ENCODE measurements at places on chromosomes 7 and 10.

GRCh38 chr7:128811631-128812430 is 18.4 kb upstream of the FLNC start:
- DNase-seq: no peak

DNA sequence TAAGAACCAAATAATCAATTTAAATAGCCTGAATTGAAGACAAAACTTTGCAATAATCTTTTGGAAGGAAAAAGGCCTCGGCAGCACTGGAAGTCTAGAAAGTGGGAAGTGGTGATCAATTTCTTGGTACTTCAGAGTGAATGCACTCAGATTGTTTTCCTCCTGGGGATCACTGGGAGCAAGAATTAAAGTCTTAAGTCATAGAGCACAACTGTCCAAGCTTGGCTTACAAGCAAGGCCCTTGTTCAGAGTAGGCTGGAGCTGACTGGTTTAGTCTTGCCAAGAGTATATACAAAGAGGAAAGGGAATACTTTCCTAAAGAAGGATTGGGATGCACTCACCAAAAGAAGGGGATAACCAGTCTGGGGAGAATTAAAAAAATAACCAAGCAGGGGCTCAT is 637.1 kb downstream of the CCSER2 start:
- DNase-seq: no peak

DNA sequence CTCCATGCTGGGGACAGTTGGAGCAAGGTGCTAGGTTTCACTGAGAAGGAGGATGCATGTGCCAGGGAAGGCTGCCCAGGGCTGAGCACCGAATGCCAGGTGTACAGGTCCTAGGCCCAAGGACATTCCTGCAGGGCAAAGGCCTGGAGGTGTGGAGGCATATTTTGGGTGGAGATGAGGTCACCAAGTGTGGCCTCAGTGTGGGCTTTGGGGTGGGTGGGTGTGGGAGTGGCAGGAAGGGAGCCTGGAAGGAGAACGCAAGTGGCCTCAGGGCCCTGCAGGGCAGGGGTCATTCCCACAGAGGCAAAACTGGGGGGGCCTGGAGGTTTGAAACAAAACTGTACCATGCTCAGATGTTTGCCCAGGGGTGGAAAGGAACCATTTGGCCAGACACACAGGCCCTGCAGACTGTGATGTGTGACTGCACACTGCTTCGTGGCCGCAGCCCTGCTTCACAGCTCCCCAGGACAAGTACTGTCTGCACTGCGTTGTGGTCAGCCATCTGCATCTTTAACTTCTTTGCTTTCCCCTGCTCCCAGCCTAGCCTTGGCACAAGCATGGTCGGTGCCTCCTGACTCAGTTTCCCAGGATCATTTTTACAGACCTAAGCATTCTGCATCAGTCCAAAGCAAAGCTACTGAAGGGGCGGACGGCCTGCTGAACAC is 5.1 kb downstream of the PLPP4 start:
- no peak for DNase-seq

DNA sequence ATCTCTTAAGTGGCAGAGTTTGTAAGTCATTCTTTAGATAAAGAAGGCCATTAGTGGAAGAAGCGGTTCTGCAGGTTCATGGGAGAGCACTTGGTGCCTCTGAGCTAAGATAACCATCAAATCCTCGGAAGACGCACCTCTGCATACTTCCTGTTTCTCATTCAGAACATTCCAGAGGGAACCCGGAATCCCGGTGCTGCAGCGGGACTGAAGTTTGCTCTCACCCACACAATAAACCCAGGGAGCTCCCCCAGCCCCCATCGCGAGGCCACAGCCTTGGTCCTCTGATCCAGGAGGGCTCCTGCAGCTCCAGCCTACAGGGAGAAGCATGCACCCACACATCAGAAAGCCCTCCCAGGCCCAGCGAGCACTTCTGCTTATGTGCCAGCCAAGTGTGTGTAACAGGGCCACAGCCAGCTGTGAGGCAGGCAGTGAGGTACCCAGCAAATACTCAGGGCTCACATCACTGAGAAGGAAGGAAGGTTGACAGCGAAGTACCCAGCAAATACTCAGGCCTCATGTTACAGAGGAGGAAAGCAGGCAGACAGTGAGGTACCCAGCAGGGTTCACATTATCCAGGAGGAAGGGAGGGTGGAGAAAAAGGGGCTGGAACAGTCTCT is 142.4 kb downstream of the DIP2C start:
- no peak for DNase-seq

GRCh38 chr7:74190259-74190658 is 16.1 kb downstream of the EIF4H start:
- no peak for DNase-seq

- DNase-seq: no peak
Measured at GRCh38 chr7:12802070-12802469, 114.6 kb downstream of the ARL4A start.

- no peak for DNase-seq
Measured at GRCh38 chr10:87541114-87541513, 36.4 kb downstream of the MINPP1 start.

DNA sequence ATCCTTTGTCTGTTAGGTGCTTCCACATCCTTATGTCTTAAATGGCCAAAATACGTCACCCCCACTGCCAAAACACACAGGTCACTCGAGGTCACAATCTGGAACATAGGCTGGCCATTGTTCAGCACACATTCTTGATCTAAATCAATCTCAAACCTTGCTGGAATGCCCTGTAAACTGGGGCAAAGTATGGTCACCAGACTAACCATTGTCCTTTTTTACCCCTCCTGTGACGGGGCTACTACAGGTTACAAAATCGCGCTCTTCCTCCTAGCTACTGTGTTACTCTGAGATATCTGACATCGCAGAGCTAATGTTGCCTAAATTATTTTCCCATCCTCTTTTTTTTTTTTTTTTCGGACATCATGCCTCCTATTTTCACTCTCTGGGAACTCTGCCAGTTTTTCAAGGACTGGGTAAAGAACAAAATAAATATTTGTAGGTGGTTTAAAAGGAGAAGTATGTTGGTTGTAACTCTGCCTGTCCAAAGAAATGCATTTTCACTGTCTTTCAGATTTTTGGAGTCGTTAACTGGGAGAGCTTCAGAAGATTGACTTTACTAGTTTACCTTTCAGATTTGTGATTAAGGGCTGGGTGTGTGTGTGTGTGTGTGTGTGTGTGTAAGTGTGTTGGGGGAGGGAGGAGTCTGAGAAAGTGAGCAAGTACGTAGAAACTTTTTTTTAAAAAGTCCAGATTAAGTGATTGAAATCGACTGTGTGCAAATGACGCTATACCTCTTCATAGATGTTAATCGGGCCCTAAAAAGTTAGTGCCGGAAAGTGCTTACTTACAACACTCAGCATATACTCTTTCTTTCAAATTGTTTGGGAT is 942 bp upstream of the KIAA1217 start:
- DNase-seq: no peak

DNA sequence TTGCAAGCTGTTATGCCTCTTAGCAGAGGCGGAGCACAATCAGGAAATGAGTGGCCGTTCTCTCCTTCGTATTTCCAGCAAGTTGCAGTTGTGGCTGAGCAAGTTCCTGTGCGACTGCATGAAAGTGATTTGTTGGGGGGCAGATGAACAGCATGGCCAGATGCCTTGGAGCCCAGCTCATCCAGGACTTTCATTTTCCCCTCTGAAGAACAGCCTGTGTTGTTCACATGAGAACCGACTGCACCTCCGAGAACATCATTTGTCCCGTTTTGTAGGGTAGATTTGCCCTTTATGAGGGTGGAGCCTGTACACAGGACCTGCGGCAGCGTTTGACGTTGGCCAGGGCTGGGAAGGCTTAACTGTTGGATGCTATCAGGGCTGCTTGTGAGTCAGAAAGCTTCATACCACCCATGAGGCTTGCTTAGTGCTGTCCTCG is 4.4 kb downstream of the BAG3 start:
- DNase-seq: peak; percentile 60
